ENCODE measurements at places on chromosomes 1 and 21. TPM values are rescaled to one million over a fixed set of nuclear protein-coding genes. Genes with fewer than 3 reads are reported as not detected.
A peak's percentile ranks its signal among the peaks of the same experiment; 100 is the strongest.

The AGBL4 gene
- total RNA-seq = 0.87 TPM

DNA sequence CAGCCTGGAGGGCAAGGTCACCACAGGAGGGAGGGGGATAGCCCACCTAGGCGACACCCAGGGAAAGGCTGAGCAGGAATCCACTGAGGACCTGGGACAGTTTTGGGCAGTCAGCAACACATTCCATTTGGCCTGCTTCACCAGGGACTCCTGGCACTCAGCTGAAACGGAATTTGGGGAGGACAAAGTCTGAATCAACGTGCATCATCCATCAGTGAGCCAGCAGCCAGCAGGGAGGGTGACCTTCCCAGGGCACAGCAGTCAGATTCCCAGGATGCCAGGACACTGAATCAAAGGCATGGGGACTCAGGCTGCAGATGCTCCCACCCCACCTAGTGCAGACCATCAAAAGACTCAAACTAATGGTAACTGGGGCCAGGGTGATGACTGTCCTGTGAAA is 4.6 kb downstream of the SH3BP5L start:
- peak overlapping the region; percentile 53 for H3K27ac ChIP-seq
- DNase-seq = no peak
- H3K27me3 ChIP-seq = no peaks in the 10 kb centered on the region
- peaks cover 34% of the 10 kb centered on the region for H3K36me3 ChIP-seq
- H3K4me1 ChIP-seq = peaks cover 32% of the 10 kb centered on the region

DNA sequence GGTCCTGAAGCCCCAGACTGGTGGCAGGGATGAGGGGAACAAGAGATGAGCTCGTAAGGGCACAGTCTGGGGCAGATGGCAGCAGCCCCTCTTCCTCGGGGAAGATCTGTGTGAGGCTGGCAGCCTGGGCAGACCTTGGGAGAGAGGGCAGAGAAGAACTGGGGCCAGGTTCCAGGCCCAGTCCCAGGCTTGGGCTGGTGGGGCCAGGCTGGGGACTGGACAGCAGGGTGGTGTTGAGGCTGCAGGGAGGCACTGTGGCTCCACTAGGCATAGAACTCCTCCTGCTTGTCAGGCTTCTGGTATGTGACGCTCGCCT is 35.7 kb downstream of the SDC3 start:
- no peak overlapping the region for H3K4me3 ChIP-seq
- DNase-seq = no peak
- H3K36me3 ChIP-seq = peaks cover 41% of the 10 kb centered on the region
- H3K27me3 ChIP-seq = no peaks in the 10 kb centered on the region

DNA sequence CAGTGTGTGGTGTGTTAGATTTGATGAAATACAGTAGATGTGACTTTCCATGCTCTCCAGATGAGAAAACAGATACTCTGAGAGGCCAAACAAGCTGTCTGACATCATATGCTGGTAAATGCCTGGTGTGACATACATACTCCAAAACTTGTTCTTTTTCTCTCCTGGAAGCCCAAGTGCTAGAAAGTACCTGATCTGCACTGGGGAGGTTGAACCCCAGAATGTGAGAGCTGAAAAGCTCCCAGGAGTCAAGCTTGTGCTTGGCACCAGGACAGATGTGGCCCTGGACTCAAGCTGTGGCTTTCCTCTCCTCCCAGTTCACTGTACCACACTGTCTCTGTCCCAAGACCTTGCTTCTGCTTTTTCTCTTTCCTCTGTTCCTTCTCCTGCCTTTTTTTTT is 389.0 kb upstream of the USP24 start:
- H3K27me3 ChIP-seq = peaks cover 3% of the 10 kb centered on the region
- peaks cover 29% of the 10 kb centered on the region for H3K36me3 ChIP-seq
- no peak for DNase-seq
- no peak overlapping the region for H3K4me3 ChIP-seq

- H3K4me1 ChIP-seq = no peaks in the 10 kb centered on the region
- no peak overlapping the region for H3K4me3 ChIP-seq
- DNase-seq = no peak
- H3K27ac ChIP-seq = no peak overlapping the region
- peaks cover 10% of the 10 kb centered on the region for H3K36me3 ChIP-seq
- no peaks in the 10 kb centered on the region for H3K27me3 ChIP-seq
These were observed 14.9 kb downstream of the ATP13A2 start for GRCh38 chr1:16996845-16997244.
